ENCODE measurements at places on chromosomes 13 and 19.

DNA sequence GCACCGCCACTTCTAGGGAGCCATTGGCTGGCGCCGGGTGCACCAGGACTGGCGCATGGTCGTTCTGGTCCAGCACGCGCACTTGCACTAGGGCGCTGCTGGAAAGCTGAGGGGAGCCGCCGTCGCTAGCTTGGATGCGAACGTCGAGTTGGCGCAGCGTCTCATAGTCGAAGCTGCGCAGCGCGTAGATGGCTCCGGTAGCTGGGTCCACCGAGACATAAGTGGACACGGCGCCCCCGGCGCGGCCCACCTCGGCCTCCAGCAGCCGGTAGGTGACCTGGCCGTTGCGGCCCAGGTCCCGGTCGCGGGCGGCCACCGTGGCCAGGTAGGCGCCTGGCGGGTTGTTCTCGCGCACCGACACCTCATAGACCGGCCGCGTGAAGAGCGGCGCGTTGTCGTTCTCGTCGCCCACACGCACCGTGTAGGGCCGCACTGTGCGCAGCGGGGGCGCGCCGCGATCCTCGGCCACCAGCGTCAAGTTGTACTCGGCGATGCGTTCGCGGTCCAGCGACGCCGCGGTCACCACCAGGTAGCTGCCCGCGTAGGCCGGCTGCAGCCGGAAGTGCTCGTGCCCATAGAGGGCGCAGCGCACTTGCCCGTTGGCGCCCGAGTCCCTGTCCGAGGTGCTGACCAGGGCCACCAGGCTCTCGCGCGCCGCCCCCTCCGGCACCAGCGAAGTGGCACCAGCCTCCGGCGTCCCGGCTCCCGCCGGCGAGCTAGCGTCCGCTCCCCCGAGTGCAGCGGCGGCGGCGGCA is 1.7 kb downstream of the PCDH8 start:
- no peak for DNase-seq

DNA sequence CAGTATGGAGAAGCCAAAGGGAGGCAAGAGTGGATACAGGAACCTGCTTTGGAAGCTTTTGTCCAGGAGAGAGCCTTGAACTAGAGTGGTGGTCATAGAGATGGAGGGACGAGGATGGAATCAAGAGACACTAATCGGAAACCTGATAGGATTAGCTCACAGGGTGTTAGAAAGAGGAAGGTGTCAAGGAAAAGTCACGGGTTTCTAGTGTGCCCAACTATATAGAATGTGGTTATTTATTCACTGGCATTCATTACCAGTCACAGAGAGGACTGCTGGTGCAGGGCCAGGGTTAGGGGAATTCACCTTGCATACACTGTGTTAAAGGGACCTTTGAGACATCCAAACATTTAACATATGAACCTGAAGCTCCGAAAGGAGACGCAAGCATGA is 43.4 kb upstream of the URAD start:
- no peak for DNase-seq

DNA sequence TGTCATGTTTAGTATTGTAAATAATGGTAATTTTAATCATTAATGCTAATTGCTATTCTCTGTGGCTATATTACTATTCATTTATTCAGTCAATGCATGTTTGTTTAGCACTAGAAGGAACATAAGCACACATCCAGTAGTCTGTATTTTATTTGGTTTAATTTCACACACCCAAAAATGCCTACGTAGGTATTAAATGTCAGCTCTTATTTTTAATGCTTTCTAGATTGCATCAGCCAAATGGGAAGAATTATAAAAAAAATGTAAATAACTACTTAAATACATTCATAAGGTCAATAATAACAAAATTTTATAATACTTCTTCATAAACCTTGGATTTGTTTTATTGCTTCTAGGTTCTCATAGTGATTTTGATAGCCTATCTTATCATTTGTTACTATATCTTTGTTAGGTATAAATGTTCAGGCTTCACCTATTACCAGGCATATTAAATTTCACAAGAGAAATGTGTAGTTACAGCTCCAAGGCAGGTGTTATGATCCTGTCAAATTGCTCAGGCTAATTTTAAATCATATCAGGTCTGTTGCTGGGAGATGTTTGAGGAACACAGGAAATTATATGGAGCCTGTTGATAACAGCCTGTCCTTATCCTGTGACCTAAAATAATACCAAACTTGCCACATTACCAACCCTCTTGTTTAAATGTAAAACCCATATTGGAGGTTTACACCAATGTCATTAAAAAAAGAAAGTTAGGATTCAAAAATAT is 34.4 kb downstream of the ITGBL1 start:
- DNase-seq: no peak

GRCh38 chr19:36252047-36252446 is 37.1 kb downstream of the ZNF146 start:
- no peak for DNase-seq

- no peak for DNase-seq
These were observed 49.6 kb upstream of the MED4 start for GRCh38 chr13:48144413-48145035.

DNA sequence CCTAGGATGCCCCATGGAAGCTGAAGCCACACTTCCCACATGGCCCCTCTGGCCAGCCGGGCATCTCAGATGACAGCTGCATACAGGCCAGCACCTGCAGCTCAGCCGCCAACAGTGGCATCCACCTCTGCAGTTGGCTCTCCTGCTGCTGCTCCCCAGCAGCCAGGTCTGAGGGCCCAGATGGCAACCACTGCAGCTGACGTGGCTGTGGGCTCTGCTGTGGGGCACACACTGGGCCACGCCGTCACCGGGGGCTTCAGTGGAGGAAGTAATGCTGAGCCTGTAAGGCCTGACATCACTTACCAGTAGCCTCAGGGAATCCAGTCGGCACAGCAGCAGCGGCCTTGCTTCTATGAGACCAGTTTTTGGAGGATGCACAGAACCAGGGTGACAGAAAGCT is 45.3 kb upstream of the LSM14A start:
- DNase-seq: no peak

DNA sequence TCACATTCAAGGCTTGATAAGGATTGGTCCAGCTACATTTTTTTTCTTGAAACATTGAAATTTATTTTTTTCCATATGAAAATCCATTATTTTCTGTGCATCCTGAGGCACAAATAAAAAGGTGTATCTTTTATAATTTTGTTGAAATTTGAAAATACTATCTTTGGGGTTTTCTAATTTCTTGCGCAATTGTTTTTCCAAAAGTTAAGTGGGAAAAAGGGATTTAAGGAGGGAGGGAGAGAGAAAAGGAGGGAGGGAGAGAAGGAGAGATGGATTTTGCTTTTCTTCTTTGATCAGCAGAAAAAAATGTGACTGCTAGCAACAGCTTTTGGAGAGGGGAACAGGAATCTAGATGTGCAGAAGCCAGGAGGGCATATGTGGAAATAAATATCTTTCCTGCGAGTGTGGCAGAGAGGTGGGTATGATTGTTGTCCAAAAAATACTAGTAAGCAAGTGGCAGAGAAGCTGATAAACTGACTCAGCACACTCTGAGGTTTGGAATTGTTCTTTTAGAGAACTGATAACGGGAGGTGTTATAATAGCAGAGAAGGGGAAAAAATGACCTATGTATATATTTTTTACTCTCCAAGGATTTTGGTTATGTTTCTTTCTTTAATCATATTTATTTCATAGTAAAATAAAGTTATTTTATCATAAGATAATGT is 61.2 kb upstream of the EDNRB start:
- DNase-seq: no peak

DNA sequence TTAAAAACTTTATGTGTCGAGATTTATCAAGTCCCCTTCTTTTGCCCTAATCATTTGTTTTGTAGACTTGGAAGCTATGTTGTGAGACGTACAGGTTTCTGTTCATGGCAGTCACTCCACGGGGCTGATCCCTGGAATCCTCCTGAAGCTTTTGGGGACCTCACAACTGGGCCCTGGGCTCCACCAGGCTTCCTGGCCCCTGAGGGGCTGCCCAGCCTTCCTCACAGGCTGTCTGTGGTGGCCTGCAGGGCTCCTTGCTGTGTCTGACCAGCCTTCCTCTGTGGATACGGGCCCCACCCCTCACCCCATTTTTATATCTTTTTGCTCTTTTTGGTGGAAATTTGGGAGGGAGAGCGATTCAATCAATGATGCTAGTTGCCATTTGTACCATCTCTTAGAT is 38.1 kb downstream of the CHST8 start:
- no peak for DNase-seq

DNA sequence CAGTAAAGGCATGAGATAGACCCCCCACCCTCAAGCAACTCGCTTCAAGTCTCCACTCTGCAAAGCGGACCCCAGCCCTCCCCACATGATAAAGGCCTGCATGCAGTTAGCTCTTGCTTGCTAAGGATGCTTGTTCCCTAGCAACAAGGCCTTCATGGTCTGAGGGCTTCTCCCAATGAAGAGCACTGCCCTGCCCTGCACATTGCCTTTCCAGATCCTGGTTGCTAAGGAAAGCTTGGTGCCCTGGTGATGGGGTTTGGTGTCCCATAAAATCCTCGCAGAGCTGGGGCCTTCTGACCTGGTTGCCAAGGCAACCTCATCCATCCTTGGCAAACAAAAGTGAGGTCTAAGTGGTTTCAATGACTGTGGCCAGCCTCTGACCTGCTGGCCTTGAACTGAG is 6.0 kb downstream of the DBP start:
- no peak for DNase-seq

GRCh38 chr13:97136418-97136817 is 85.7 kb upstream of the MBNL2 start:
- DNase-seq: no peak

- DNase-seq: no peak
These were observed 228.5 kb downstream of the TM9SF2 start for GRCh38 chr13:99729745-99730144.

DNA sequence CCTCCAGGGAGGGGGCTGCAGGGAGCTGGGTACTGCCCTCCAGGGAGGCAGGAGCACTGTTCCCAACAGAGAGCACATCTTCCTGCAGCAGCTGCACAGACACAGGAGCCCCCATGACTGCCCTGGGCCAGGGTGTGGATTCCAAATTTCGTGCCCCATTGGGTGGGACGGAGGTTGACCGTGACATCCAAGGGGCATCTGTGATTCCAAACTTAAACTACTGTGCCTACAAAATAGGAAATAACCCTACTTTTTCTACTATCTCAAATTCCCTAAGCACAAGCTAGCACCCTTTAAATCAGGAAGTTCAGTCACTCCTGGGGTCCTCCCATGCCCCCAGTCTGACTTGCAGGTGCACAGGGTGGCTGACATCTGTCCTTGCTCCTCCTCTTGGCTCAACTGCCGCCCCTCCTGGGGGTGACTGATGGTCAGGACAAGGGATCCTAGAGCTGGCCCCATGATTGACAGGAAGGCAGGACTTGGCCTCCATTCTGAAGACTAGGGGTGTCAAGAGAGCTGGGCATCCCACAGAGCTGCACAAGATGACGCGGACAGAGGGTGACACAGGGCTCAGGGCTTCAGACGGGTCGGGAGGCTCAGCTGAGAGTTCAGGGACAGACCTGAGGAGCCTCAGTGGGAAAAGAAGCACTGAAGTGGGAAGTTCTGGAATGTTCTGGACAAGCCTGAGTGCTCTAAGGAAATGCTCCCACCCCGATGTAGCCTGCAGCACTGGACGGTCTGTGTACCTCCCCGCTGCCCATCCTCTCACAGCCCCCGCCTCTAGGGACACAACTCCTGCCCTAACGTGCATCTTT is 7.8 kb upstream of the CEACAM5 start:
- DNase-seq: no peak

- DNase-seq: no peak
These were observed 1.4 kb upstream of the HSD17B14 start for GRCh38 chr19:48837687-48838086.

GRCh38 chr13:24661713-24662112 is 18.5 kb upstream of the ATP12A start:
- no peak for DNase-seq

GRCh38 chr13:78816592-78816991 is 157.6 kb upstream of the OBI1 start:
- DNase-seq: no peak

DNA sequence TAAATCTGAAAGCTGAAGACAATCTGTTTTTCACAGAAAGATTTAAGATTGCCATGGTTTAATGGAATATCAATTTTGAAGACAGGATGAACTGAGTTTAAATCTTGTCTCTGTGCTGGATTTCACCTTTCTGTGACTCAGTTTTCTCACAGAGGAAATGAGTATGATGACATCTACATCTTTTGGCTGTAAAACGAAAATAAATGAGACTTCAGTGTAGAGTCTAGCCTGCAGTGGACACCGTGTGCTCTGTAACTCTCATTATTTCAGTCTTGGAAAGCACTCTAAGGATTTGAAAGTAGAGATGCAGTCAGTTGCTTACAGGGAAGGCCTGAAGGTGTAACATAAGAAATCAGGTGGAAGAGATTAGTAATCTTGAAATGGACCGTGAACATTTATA is 150.4 kb downstream of the NALCN start:
- DNase-seq: no peak

GRCh38 chr19:54029930-54030490 is 33.7 kb downstream of the VSTM1 start:
- peak; percentile 43 for DNase-seq

DNA sequence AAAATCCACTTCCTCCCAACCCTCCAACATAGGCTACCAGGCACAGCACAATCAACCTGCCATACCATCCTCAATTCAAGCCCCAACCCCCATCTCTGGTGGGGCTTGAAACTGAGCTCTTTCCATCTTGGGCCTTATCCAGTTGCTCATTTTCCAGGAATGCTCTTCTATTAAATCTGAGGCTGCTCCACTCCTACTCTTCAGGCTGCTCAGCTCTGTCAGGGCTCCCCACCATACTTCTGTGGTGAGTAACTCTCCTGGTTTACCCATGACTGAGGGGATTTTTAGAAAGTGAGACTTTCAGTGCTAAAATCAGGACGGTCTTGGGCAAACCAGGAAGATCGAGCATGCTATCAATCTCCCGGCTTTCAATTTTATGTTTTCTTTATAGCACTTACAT is 512.8 kb downstream of the LMO7 start:
- no peak for DNase-seq

DNA sequence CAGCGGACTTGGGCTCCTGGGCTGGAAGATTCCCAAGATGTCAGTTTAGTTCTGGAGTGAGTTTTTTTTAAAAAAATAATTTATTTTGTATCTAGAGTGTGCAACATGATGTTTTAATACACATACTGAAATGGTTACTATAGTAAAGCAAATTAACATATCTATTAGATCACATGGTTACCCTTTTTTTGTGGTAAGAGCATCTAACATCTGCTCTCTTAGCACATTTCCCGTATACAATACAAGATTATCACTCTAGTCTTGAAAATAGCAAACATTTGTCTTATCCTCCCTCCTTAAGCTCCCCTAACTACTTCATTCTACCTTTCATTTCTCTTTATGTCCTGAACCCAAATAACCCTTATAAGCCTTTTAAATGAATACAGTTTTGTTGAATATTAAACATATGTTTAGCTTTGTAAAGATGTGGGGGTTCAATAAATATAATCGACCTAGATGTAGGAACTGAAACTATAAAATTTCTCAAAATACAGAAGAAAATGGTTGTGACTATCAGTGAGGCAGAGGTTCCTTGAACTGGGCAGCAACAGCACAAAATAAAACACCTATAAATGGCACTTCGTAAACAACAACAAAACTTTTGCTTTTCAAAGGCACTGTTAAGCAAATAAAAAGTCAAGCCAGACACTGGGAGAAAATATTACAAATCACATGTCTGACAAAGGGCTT is 466.6 kb downstream of the FGF9 start:
- no peak for DNase-seq

GRCh38 chr19:7968796-7969554 is 25.5 kb upstream of the TIMM44 start:
- no peak for DNase-seq
